ENCODE measurements at places on chromosomes 6 and 20.

DNA sequence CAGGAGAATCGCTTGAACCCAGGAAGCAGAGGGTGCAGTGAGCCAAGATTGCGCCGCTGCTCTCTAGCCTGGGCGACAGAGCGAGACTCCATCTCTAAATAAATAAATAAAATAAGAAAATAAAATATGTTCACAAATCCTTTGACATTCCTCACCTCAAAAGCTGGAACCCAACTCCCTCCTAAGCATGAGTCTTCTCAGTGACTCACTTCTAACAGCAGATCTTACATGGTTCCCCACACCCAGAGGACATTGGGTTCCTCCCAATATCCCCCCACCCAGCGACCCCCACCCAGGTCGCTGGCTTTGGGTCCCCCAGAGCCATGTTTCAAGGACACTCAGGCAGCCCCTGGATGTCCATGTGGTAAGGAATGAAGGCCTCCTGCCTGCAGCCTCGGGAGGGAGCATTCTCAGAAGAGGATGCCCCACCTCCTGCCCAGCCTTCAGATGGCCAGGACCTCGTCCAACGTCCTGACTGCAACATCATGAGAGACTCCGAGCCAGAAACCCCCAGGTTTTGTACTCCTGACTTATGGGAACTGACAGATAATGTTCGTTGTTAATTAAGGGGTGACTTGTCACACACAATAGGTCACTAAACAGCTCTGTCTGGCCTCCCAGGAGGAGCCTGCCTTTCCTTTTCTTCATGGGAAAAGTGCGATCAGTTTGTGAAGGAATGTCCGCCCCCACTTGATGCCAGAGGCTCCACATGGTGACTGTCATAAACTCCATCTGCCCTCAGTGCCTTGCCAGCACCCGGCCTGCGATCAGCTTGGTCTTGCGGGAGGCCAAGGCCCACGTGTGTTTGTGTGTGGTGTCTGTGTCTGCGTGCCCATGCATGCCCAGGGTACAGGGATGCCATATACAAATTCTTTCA lies 10.1 kb upstream of the GMEB2 start:
- DNase-seq = no peak

DNA sequence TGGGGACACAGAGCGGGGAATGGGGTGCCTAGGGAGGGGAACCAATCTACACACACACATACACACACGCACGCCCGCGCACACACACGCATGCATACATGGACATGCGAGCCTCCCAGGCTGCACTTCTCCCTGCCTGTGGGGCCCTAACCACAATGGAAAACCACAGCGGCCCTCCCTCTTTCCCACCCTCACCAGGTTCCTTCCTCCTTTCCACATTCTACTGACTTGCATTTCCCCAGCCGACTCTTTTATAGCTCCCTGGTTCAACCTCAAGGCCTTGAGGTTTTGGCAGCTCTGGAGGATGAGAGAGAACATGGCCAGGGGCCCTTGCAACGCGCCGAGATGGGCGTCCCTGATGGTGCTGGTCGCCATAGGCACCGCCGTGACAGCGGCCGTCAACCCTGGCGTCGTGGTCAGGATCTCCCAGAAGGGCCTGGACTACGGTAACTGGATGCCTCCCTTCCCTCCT lies at the start of gene BPI:
Gene BPI, plus strand, starts transcription at position 249 of the 472 bp plus-strand sequence. Its CDS starts 68 bp downstream, at position 317.
- DNase-seq = no peak

GRCh38 chr6:45419571-45420082 lies 41.9 kb upstream of the SUPT3H start:
- DNase-seq = no peak

DNA sequence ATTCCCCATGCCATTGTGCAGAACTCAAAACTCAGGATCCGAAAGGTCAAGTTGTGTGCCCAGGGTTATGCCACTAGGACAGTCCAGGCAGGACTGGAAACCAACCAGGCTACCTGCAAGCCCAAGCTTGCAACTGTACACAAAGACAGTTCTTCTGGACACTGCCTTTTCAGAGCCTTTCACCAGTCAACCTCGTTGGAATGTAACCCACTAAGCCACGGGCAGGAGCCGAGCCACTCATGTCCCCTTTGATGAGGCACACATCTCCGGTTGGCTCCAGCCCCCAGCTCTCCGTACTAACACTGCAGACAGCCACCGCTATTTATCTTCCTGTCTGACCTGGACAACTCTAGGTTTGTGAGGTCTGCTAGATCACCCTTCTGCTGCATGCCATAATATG lies 62.5 kb downstream of the BMP7 start:
- no peak for DNase-seq

GRCh38 chr20:21102603-21103311 lies 3.4 kb downstream of the LINC00237 start:
- DNase-seq = no peak

DNA sequence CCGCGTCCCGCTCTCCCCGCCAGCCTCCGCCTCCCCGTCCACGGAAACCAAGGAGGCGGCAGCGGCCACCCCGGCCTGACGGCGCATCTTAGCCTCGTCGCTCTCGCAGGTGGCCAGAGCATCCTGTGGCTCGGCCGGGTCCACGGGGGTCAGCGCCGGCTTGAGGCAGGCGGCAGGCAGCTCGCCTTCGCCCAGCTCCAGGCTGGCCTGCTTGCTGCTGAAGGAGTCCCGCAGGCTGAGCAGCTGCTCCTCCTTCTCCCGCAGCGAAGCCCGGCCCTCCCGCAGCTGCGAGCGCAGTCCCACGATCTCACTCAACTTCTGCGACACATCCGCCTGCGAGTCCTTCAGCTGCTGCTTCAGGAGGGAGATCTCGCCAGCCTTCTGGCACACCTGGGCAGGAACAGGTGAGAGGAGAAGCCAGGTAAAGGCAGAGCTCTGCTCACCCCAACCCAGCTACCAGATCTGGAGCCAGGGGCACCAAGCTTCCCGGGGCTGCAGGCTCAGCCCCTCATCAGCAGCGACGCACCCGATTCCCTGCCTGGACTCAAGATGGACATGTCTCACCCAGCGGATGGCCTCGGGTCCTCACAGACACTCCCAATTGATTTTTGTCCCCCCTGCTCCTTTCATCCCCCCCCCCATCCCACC lies 5.2 kb upstream of the FASTKD5 start:
- DNase-seq = no peak

DNA sequence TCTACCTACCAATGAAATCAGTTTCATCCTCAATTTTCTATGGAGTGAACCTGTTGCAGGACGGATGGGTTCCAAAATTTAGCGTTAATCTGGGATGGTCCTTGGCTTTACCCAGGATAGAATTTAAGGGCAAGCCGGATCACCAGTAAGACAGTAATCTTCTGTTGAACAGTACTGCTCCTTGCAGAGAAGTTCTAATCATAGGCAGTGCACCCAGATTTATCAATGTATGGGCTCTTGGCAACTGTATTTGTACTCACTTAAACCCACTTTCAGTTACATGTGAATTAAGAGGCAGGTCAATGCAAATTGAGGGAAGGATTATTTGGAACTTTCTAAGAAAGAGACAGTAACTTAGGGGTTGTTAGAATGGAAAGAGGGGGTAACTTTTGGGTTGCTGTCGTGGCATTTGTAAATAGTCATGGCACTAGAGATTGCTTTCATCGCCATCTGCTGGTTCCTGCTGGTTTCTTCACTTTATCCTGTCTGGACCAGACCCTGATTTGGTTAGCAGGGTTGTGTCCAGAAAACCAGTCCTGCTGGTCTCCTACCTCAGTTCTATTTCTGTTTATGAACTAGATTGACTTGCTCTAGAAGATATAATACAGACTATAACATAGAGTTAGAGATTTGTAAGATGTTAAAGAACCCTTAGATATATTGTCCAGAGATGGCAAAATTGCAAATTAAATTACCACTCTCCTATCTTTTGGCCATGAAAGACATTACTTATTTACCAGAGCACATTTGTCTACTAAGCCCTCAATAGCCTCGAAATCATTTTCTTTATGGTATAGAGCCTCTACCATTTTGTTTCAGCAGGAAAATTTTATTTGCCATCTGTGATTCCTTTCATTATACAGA lies 646.3 kb downstream of the UTRN start:
- no peak for DNase-seq

- no peak for DNase-seq
Measured at GRCh38 chr6:16749516-16750485, 11.5 kb downstream of the ATXN1 start.

- DNase-seq = no peak
Measured at GRCh38 chr20:59673288-59673997, 69.1 kb downstream of the PHACTR3 start.

- no peak for DNase-seq
Measured at GRCh38 chr20:50678169-50678898, 13.0 kb downstream of the RIPOR3 start.

GRCh38 chr6:25942561-25943147 lies 12.2 kb upstream of the SLC17A2 start:
- DNase-seq = no peak
